ENCODE measurements at places on chromosomes 1 and 21.

- no peak for DNase-seq
These were observed 25.5 kb upstream of the DDAH1 start for GRCh38 chr1:85490270-85490985.

DNA sequence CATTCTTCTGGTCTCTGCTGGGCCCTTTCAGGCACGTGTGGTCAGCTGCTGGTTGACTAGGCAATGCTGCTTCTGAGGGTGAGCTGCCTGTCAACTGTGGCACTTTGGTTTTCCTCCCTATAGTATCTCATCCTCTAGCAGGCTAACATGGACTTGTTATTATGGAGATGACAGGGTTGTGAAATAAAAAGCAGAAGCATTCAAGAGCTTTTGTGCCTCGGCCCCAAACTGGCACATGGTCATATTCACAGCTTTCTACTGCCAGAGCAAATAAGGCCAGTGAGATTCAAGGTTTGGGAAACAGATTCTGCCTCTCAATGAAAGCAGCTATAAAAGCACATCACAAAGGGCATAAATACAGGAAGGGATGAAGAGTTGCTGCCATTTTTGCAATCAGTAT, 1.6 kb upstream of the ZNF124 start:
- DNase-seq: no peak

DNA sequence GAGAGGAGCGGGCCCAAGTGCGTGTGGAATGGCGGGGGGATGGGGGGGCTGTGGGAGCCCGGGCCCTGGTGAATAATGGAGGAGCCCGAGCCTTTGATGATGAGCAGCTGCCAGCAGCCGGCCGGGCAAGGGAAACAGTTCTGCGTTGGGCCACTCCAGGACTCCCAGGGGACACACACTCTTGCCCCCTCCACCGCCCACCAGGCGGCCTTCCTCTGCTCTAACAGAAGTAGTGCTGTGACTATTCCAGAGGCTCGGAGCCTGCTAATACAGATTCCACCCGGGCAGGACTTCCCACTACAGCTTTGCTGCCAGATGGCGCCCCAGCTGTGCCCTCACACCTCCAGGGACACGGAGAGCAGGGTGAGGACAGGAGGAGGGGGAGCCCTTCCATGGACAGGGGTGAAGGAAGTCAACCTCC, 48.2 kb upstream of the LRP8 start:
- no peak for DNase-seq

DNA sequence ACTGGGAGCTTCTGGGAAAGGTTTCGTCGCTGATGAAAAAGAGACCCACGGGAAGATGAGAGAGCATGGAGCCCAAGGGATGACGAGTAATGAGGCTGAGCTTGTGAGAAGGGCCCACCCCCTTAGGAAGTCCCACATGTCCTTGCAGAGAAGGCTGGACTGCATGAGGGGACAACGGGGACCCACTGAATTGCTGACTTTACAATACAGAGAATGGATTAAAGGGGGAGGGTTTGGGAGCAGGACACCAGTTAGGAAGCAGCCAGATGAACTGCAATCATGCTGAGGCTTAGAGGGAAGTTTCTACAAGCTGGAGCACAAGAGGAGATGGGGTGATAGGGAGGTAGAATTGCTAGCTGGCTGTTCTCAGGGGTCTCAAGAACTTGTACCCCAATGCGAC, 5.5 kb upstream of the TMEM51 start:
- no peak for DNase-seq

- no peak for DNase-seq
These were observed 59.9 kb downstream of the CYYR1 start for GRCh38 chr21:26513212-26513611.

DNA sequence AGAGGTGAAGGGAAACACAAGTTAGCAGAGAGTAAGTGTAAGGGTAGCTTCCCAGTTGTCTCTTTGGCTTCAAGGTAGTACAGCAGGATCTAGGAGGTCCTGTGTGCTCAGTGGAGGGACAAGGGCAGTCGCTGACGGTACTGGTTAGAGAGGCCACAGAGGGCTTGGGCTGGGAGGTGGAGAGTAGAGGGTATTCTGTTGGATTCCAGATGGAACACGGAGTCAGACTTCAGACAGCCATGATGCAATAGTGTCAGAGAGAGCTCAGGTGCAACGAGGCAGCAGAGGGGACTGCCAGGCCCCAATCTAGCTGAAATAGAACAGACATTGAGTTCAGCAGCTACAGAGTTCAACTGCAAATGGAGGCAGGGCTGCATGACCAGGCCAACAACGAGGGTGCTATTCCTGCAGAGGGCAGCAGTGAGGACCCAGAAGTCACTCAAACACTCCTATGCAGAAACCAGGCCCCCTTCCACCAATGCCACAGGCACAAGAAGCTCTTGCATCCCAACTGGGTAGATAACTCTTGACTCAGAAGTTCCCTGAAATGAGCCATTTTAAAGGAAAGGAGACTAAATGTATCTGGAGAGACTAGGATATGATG, 325.0 kb upstream of the ESRRG start:
- no peak for DNase-seq
